ENCODE measurements at places on chromosomes 12 and 14.

- DNase-seq: no peak
Observed at GRCh38 chr12:114592946-114593345, 91.0 kb downstream of the TBX3 start.

DNA sequence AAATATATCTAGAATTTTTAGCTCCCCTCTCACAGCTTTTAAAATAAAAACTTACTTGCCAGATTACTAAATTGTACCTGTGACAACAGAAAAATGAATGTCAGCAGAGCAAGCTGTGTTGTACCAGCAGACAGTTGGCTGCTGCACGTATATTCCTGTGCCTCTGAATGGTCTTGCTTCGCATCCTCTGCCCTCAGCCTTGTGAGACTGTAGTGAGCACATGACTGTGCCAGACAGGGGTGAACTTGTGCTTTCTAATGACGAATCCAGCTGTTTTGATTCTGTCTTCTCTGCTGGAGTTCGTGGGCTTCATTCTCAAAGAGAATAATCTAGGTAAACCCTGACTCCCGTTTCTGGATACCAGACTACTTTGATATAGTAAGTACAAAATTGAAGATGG is 58.3 kb upstream of the FRMD6 start:
- no peak for DNase-seq

DNA sequence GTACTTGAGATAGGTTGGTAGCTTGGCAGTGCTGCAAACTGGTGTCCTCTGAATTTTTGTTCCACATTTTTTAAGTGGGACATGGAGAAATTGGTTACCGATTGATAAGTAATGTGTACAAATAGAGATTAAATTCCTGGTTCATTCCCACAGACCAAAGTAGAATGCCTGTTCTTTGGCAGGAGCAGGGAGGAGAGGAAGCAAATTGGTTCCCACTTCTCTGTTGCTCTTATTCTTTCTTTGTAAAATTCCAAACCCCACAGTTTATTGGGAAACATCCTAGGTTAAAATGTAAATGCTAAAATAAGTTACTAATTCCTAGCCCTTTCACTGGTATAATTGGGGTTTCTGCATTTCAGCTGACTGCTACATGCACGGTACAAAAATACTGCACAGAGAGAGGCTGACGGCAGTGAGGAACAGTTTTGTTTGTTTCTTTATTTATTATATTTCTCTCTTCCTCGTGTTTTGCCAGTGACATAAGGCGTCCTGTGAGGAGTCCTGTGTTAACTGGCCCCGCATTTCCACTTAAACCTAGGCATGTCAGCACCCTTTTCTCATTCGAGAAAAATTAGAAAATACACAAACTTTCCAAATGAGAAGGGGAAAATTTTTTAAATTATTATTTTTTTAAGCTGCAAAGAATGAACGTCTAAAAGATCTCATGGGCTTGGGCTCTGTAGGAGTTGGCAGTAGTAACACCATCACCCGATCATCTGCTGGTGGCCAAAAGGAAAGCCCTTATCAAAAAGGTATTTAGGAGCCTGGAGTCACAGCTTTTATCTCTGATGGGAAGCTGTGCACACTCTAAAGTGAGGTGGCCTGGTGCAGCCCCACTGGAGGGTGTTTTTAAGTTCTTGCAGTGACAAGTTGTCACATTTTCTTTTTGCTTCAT is 25.4 kb upstream of the BCL7A start:
- no peak for DNase-seq

DNA sequence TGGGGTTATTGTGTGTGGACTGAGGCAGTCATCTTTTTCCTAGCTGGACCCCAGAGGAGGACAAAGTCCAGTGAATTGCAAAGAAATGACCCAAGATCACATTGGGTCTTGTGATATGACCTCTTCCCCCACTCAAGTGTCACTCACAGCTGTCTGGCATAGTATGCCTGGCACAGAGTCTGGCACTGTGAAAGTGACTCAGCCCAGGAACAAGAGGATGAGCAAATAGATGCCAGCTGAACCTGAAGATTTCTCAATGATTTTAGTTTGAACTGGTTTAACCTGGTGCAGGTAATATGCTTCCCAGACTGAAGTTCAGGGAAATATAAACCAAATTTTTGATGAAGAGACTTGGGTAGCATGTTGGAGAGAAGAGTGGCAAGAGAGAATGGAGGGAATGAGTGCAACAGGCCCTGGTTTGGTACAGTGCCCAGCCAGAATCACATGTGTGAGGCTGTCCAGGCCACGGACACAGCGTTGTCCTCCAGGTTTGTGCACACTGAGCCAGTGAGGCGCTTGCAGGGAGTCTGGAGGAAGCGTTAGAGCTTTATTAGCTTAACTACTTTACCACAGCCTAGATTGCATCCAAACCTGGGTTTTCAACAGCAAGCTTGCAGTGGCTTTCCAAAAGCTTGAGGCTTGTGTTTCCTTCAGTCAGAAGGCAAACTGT is 332.9 kb downstream of the NUAK1 start:
- no peak for DNase-seq

DNA sequence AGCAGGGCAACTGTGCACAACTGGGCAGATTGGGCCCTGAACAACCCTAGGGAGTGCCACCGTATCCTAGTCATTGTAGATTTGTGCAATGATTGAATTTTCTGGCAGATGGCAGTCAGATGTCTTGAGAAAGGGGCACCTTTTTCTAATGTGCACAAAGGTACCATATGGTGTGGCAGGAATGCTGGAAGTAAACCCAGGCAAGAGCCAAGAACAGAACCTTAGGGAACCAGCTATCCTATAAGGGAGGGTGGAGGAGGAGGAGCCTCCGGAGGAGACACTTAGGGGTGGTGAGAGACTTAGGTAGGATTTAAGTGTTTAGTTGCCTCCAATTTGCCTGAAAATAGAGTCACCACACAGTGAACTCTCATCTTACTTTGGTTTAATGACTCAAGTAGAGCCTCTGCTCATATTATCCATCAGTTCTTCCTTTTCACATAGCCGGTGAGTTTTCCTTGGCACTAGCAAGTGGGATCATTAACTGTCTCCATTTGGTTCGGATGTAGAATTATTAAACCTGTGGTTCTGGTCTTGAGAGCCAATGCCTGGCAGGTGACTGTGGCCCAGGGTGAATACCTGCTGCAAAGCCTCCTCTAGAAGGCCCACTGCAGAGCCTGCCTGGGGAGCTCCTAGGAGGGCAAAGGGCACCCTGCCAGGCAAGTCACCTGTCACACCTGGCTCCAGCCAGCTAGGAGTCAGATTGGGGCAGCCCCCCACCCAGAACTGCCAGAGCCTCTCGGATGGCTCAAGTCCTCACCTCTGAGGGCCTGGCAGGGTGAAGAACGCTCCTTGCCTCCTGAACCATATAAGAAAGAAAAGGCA is 184.4 kb upstream of the HIF1A start:
- DNase-seq: no peak

- no peak for DNase-seq
Observed at GRCh38 chr14:91108941-91109611, 4.8 kb upstream of the DGLUCY start.

DNA sequence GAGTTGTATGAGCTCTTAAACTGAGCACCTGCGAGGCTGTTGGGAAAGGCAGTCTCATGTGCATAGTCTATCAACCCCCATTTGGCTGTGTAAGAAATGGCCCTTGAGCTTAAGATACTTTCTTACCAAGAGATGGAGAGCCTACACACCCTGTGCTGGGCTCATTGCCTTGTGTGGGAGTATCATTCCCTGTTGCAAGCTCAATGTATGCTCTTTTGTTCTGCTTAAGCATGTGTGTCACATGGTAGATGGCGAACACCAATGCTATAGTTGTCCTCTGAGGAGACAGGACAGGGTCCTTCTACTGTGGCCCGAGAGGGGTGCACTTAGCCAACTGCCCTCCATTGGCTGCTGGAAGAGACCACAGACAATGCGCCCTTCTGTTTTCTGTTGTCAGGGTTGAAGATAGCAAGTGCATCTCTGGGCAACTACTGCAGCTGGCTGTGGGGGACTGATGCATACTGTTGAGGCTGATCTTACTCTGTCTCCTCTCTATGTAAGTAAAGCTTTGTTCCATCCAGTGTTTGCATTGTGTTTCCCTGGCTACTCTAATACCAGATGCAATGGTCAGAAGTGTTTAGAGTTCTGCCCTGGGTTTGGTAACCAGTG is 79.5 kb downstream of the PTPRB start:
- no peak for DNase-seq

- DNase-seq: no peak
Observed at GRCh38 chr12:80226576-80226975, 127.2 kb downstream of the OTOGL start.

DNA sequence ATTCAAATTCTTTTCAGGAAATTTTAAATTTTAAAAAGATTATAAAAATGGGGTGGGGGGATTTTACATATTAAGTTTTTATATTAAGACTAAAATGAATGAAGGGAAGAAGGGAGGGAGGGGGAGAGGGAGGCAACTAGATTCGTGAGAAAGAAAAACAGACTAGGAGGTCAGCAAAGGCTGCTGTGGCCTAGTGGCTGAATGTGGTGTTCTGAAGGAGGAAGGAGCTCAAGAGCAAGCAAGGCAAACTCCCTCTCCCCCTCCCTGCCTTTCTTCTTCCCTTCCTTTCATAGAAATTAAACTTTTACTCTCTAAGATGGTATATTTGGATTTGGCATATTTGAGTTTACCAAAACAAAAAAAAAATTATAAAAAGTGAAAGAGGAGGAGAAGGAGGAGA is 18.1 kb downstream of the DYRK2 start:
- DNase-seq: no peak

GRCh38 chr12:110845339-110845682 is 1.5 kb upstream of the CCDC63 start:
- DNase-seq: no peak

DNA sequence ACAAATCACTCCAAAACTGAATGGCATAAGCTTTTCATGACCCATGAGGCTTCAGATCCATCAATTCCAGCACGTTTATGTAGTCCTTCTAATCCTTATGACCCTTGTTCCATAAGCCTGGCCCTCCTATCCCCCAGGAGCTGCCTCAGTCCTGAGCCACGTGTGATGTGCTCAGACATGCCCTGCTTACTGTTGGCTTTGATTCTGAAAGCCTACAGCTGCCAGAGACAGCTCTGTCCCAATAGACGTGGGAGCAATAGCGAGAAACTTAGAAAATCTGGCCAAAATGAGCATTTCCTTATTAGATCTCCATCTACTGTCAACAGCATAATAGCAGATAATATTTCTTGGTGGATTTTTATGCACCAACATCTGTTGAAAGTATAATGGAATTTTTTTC is 33.2 kb downstream of the DUSP6 start:
- DNase-seq: no peak

DNA sequence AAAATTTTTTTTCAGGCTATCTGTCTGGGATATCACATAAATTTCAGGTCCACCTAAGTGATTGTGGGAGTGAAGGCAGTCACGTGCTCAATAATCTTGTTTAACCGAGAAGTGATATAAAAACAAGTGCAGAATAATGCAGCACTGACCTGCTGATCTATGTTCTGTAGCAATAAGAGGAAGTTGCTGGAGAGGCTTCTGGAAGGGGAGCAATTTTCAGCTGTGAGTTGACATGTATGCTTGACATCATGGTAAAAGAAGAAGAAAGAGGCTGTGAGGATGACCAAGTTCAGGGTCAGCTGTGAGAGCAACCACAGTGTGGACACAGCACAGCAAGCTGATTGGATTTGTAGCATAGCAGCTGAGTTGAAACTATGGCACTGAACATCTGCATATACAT is 172.0 kb upstream of the PELI2 start:
- no peak for DNase-seq

GRCh38 chr12:53338017-53338416 is 1.9 kb upstream of the SP7 start:
- no peak for DNase-seq

GRCh38 chr14:69786603-69787002 is 10.4 kb downstream of the SLC10A1 start:
- DNase-seq: no peak

DNA sequence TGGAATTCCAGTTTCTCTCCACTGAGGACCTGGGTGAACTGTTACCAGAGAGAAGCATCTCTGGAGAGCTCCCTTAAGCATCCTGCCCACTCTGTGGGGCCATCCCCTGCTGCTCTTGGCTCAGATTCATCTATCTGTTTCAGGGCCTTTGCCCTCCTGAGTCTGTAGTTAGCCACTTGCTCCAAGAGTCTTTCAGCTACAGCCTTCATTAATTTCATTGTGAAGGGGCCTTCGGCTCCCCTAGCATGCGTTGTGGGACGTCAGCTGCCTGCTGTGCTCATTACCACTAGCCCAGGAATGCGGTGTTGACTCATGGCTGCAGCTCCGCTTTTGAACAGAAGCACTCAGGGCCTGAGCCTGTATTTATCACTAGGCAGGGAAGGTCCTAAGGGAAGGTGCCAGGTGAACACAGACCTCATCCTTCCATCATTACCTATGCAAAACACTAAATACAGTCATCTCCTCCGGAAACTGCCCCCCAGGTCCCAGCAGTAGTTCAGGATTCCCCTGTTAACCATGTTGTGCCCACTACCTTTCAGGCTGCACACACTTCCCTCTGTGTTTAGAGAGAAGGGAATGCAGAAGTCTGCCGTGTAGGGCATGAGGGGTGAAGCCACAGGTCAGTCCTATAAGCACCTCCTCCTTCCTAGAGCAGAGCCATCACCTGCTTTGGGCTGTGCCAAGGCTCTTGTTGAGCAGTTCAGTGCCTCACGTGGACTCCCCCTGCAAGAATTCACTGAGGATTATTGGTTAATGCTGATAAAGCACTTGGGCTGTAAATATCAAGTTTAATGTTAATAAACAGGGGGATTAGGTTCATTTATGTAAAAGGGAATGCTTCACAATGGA is 191.4 kb downstream of the CACNA1C start:
- peak; percentile 90 for DNase-seq

DNA sequence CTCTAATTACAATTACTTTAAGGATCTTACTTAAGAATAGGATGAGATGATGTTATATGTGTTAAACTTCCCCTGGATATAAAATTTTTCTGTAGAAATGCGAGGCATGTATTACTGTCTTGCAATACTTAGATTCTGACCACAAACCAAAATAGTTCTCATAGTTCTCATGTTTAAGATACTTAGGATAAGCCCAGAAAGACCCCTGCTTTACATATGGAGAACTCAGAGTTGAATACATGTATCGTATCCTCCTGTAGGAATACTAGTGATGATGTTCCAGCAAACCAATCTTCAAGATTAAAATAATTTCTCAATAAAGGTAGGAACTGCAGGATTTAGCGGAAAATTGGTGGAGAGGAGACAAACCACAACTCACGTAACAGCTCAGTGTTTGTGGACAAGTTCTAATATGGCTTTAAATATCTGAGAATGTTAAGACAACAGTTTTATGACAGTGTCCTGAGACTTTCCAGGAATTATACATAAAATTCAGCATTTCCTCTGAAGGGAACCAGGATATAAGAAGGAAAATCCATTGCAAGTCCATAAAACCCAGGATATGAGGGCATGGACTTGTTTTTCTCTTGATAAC is 114.7 kb upstream of the CRY1 start:
- peak; percentile 29 for DNase-seq
